ENCODE measurements at places on chromosomes 5 and 9. TPM values are rescaled to one million over a fixed set of nuclear protein-coding genes. Genes with fewer than 3 reads are reported as not detected.

- no peak for DNase-seq
These were observed 216.3 kb downstream of the GADD45G start for GRCh38 chr9:89821081-89821480.

- no peak for DNase-seq
These were observed 482.6 kb downstream of the DMAC1 start for GRCh38 chr9:7316967-7317366.

DNA sequence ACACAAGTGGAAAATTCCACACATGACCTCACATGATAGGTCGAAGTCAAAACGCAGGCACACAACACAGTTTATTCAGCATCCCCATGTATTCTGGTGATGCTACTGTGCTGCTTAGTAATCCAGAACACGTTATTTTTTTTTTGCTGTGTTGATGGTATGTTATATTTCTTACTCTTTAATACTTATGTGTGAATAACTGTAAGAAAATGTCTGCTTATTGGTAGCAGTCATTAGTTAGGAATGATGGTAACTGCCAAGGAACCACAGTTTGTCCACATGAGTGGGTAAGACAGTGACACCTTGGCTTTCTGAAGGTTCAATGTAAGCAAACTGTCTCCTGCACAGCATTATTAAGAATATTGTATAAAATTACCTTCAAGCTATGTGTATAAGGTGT is 107.7 kb upstream of the DAPK1 start:
- no peak for DNase-seq

DNA sequence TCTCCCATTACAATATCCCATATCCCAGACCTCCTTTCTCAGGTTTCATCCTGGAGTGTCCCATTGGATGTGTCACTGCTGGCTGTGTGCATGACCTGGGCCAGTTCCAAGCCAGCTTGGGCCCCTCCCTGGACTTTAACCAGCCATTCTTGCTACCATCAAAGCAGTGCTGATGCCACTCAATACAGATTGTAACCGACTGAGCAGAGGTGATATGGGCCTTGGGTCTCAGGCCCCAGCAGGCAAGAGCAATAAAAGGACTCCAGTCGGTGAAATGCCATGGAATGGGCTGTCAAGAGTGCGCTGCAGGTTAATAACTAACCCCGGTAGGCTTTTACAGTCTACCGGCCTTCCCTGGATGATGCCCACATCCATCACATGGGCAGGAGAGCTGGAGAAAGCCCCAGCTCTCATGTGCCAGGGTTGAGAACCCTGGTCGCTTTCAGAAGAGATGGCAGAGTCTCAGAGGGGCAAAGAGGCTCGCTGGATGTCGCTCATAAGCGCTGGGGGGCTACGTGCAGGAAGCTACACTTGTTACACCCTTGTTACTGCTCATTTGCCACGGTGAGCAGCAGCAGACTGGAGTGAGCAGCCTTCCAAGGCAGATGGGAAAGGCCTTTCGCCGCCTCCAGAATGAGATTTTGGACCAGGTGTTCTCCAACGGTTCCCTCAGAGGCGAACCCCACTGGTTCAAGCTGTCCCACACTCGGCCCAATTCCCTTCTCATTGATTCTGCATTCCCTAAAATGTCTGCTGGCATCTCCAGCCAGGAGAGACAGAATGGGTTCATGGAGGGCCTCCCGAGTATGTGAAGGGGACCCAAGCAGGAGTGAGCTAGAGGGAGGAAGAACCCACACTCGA is 13.2 kb downstream of the EPB41L4B start:
- DNase-seq: no peak

- no peak for DNase-seq
These were observed 5.0 kb downstream of the PBX3 start for GRCh38 chr9:125752070-125752628.

GRCh38 chr5:39469777-39470415 is 45.1 kb upstream of the DAB2 start:
- no peak for DNase-seq

GRCh38 chr5:168054091-168054490 is 237.4 kb upstream of the WWC1 start:
- no peak for DNase-seq

- DNase-seq: no peak
These were observed 356.9 kb downstream of the SLIT3 start for GRCh38 chr5:168944004-168944403.

The PAEP gene
- not detected for total RNA-seq

The PRSS3 gene
- 7.1 TPM for total RNA-seq

The SH2D3C gene
- total RNA-seq: 0.29 TPM
